ENCODE measurements at places on chromosomes 6 and 20. TPM values are rescaled to one million over a fixed set of nuclear protein-coding genes. Genes with fewer than 3 reads are reported as not detected.

- peak; percentile 21 for DNase-seq
- no peak overlapping the region for H3K27ac ChIP-seq
- no peaks in the 10 kb centered on the region for H3K36me3 ChIP-seq
- no peak overlapping the region for H3K4me3 ChIP-seq
- H3K4me1 ChIP-seq, result peaks cover 2% of the 10 kb centered on the region
Observed at GRCh38 chr20:64107736-64108457, 532 bp upstream of the NPBWR2 start.

DNA sequence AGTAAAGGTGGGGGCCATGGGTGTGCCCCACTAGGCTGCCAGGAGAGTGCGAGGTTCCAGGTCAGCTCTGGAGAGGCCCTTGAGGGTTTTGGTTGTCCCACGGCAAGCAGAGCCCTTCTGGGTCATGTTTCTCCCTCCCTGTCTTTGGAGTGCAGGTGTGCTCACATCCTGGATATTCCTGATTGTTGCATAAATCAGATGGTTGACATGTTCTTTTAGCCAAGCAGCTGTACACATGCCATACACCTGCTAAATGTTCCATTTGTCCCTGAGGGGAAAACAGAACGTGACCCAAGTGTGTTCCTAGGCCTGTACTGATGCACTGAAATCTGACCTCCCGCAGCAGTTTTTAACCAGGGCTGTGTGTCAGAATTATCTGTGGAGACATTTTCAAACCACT, 77.5 kb upstream of the BEND3 start:
- H3K27me3 ChIP-seq, result no peaks in the 10 kb centered on the region
- no peak for DNase-seq
- H3K4me3 ChIP-seq, result no peak overlapping the region
- no peak overlapping the region for H3K27ac ChIP-seq

DNA sequence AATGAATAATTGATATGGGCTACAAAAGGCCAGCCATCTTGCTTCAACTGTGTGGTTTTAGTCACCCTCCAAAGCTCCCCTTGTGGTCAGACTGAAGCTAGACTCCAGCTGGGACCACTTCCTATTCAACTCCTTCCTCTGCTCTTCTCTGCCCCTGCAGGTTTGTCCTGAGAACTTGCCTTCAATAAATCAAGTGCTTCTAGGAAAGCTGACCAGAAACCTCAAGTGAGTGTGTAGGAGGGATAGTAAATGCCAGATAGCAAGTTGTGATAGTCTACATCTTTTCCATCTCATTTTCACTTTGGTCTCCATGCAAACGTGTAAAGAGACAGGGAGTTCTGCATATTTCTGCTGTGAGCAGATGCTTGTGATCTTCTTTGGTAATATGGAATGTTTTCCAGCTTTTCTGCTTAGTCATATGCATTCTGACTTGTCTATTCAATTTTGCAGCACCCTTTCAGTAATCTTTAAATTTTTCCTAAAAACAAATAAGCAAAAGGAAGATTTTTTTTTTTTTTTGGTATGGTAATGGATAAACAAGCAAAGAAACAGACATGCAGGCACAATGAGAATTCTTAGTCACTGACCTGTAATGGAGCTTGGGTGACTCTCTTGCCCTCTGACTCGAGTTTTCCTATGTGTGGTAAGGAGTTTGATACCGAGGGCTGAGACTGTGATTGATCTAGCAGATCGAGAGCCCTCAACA, 201.3 kb upstream of the BTBD3 start:
- no peaks in the 10 kb centered on the region for H3K27me3 ChIP-seq
- no peak for DNase-seq
- no peak overlapping the region for H3K27ac ChIP-seq
- H3K36me3 ChIP-seq, result no peaks in the 10 kb centered on the region
- H3K4me3 ChIP-seq, result no peak overlapping the region
- H3K4me1 ChIP-seq, result no peaks in the 10 kb centered on the region

PGC gene
- not detected for total RNA-seq

DNA sequence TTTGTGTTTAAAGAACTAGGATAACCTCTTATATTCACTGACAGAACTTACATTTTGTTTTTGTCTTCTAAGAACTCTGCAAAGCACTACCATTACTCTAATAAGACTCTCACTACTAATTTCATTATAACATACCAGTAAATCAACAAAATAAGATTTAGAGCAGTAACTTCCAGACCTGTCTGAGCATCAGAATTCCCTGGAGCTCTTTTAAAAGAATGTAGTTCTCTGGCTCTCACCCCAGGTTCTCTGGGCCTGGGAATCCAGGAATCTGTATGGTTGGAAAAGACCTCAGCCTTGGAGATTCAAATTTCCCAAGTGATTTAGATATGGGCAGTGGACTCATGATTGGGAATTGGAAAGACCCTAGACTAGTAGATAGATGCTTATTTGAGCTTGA, 89.4 kb downstream of the JAG1 start:
- no peak overlapping the region for H3K27ac ChIP-seq
- H3K4me3 ChIP-seq, result no peak overlapping the region
- H3K4me1 ChIP-seq, result no peaks in the 10 kb centered on the region
- no peak for DNase-seq

EPHA7 gene
- total RNA-seq, result not detected

DNA sequence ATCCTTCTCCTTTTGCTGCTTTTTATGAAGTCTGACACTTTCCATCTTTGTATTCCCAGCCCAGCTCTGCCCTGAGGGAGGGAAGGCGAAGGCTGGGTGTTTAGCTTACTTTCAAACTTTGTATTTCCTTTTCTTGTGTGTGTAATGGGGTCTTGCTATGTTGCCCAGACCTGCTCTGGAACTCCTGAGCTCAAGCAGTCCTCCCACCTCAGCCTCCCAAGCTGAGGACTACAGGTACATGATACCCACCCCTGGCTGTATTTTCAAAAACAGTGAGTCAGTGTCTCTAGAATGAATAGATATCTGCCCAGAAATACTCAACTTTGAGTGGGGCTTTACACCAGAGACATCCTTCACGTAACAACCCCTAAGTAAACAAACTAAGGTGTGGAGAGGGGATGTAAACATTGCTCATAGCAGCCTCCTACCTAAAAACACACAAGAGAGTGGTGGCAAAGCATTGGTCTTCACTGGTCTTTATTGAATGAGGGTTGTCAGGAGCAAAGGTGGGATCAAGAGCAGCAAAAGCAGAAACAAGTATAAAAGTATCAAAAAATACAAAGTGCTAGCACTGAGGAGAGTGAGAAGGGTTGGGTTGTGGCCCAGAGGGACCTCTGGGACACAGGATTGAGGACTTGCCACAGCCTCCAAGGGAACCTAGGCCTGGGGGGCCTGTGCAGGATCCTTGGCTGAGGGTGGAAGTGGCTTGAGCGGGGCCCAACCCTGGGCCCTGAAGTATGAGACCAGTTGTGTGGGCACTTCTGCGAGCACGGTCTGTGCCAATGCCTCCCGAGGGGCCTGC, 10.2 kb downstream of the SPAG4 start:
- DNase-seq, result no peak
- peaks cover 51% of the 10 kb centered on the region for H3K36me3 ChIP-seq
- no peak overlapping the region for H3K4me3 ChIP-seq
- H3K27me3 ChIP-seq, result no peaks in the 10 kb centered on the region
- no peak overlapping the region for H3K27ac ChIP-seq
- no peaks in the 10 kb centered on the region for H3K4me1 ChIP-seq

DNA sequence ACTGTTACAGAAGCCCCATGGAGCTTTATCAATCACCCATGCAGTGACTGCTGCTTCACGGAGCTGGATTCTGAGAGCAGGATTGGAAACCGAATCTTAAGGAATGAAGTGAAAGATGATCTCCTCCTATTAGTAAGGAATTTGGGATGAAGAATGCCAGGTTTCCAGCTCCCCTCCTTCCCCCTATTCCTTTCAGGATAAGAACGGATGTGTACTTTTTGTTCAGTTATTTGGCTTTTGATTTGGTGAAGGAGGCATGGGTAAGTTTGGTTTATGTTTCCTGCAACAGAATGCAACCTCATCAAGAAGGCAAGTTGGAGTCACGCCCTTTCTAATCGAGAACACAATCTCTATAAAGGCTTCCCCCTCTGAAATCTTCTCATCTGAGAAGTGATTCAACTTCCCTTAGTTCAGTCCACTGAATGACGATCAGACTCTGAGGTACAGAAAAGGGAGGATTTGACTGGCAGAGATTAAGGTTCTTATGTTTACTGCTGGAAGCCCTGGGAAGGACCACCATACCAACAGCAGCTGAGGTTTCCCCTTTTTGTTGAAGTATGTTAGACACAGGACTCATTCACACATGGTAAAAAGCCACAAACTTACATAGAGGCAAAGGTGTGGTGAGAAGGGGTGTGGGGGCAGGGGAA, 5.5 kb downstream of the ELMO2 start:
- peak overlapping the region; percentile 27 for H3K4me3 ChIP-seq
- no peaks in the 10 kb centered on the region for H3K27me3 ChIP-seq
- H3K4me1 ChIP-seq, result peaks cover 77% of the 10 kb centered on the region

SLC32A1 gene
- not detected for total RNA-seq

Data from CD4-positive, alpha-beta T cell (primary cell).